Central memory CD4-positive, alpha-beta T cell (primary cell): ENCODE measurements at places on chromosomes 2 and 18.
A peak's percentile ranks its signal among the peaks of the same experiment; 100 is the strongest.

DNA sequence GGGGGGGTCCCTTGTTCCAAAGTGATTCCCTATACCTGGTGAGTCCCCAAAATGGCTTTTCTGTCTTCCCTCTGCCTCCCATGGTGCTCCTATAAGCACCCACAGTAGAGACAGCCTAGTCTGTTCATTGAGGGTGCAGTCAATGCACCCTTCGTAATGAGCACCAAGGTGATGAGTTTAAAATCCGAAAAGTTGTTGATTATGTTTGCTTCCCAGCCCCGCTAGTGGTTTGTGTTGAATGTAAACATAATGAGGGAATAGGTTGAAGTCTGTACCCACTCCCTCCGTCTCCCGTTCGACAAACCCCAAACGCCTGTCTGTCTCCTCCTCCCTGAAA, 2.3 kb downstream of the FOSL2 start:
- no peak for DNase-seq

DNA sequence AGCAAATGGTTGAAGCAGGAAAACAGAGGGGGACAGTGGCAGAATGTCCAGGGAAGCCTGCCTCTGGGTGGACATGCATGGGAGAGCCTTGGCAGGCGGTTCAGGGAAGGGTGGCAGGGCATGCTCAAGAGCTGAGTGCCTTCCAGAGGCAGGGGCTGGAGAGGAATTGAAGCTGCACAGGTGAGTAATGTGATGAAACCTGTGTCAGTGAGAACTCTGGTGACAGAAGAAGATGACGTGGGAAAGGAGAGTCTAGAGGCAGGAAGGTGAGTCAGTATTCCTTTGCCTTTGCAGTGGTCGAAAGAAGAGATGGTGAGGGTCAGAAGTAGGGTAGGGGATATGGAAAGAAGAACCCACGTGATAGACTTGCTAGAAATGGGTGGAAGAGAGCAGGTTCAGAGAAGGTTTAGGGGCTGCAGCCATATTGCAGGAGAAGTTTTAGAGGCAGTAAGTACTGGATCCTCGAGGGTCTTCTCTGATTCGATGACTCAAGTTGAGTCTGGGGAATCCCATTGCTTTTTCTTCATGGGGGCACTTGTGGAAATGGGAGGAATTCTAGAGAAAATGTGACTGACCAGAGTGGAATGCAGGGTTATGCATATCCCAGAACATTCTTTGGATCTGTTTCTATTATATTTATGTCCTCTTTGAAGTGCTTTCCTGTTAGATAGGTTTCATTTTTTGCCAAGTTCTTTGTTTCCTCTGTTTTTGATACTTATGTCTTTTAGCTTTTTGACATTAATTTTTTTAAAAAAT, 37.4 kb downstream of the TMEM87B start:
- DNase-seq = no peak

DNA sequence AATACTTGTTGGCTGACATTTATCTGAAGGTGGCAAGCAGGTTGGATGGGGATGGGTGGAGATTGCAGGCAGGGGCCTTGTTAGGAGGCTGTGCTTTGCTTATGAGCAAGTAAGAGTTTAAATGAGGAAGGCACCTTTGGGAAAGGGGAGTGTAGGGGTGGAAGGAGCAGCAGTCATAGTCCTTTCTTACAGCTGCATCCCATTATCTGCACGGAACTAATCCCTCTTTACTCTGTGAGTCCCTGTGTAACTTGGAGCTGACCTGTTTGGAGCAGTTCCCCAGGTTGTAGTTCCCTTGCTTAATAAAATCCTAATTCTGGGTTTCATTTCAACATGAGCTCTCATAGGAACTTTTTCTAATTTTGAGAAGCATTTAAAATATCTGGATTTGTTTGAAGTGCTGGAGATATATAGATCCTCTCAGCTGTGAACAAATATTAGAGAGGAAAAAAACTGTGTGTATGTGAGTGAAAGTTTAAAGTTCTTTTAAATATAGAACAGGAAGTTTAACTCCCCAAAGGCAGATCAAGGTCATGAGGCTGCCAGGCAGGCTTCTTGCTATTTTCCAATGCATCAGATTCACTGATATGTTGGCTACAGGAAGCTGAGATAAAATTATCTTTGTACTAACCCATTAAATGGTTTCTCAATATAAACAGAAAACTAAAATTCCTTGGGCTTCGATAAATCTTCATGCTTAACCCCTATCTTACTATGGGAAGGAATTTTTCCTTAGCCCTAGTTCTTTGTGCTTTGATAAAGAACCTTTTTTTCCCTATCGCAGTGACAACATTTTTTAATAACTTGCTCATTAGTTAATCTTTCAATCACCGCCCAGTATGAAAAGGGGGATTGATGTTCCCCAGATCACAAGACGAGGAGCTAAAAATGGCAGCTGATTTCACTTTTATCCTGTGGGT, 104.6 kb upstream of the EML6 start:
- no peak for DNase-seq

DNA sequence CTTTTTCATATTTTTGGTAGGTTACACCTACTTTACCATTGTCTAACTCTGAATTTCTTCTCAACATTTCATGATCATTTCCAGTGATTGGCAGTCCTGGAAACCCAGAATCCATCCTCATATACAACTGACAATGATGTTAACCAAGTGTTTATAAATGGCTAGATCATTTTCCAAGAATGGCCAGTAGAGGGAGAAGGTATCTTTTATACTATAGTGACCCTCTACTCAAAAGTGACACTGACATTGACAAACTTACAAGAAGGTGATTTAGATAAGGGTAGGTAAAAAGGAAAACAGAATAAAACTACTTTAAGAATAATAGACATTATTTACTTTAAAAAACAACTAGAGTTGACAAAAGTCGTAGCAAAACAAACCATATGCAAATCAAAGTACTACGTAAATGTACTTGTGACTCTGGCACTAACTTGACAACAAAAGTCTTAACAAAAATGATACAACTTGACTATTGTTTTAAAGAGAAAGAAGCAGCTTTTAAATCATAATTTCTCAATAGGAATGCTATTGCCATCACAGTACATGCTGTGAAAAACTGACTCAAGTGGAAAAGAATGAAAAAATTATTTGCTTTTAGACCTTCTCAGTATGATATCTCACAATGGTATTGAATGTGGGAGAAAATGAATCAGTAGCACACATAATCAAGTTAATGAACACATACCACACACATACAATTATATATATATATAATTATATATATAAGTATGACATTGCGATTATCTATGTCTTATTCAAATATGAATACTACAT, 76.6 kb upstream of the GRB14 start:
- DNase-seq = no peak

DNA sequence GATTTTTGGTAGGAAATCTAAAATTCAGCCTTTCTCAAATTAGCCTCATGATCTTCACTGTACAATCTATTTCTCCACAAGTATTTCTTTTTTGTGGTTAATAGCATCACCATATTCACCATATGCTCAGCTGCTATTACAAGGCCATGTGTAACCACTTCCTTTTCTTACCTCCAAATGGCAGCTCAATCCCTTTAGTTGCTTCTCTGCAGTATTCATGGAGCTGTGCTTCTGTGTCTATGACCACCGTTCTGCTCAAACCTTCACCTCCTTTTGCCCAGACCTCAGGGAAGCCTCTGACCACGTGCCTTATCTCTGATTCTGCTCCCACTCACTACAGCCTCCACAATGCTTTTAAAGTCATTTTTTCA, 126.7 kb upstream of the TMEM200C start:
- DNase-seq = no peak

DNA sequence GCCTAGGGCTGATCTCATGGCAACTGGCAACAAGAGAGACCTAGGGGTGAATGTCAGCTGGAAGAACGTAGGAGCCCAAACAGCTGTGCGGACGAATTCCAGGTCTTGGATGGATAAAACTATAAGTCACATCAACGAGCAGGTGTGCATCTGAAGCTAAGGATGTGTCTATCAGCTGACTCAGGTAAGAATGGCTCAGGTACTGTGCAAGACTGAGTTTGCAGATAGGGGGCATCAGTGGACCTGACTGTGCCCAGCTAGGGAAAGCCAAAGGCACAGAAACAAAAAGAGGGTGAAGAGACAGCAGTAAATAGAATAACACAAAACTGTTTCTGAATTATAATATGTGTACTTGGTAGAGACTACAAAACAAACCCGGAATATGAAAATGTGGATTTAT, 357.3 kb downstream of the ZEB2 start:
- peak; percentile 23 for DNase-seq

DNA sequence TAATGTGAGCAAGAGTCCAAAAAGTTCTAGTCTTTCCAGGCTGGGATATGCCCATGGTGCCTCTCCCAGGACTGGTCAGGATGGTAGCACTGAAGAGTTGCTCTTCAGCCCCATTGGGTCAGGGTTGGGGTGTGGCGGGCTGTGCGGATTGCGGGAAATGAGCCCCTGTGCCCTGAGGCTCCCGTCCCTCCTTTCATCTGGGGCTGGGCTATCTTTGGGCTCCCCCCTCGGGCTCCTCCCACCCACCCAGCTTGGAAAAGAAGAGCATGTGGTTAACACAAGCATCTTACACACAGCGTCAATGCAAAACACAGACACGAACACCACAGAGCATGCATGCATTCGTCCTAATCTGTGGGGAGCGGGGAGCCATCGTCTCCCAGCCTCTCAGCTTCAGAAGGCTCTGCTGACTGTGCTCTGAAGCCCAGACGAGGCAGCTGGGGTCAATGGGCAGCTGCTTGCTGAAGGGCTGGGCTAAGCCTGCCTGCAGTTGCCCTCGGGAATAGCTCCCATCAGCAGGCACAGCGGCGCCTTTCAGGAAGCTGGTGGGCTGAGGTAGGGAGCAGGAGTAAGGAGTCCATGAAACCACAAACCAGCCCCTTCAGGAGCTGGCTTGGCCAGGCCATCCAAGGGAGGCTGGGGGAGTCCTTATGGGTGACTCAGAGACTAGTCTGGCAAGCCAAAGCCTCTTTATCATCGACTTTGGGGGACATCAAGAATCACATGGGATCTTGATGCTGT, 112.9 kb downstream of the CLIP4 start:
- DNase-seq = no peak
